ENCODE measurements at places on chromosomes 1 and 21. TPM values are rescaled to one million over a fixed set of nuclear protein-coding genes. Genes with fewer than 3 reads are reported as not detected.

DNA sequence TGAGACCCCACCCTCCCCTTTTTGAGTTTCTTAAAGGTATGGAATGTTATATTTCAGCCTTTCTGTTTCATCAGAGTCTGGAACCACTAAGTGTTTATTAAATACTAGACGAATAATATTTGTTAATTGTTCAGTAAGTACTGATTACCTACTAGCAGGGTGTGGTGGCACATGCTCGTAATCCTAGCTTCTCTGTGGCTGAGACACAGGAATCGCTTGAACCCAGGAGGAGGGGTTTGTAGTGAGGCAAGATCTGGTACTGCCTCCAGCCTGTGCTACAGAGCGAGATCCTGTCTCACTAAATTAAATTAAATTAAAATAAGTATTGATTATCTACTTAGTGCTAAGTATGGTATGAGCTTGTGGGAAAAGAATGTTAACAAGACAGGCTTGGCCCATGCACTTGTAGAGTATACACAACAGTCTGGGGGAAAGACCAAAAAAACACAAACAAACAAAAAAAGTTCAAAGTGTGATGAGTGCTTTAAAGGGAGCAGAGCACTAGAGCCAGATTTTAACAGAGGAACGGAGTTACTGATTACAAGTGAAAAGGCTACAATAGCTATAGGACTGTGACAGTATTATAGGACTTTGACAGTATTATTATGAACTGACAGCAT, 2.4 kb downstream of the CEPT1 start:
- peak overlapping the region; percentile 20 for H3K4me3 ChIP-seq
- H3K27ac ChIP-seq: no peak overlapping the region
- peak; percentile 39 for DNase-seq
- H3K27me3 ChIP-seq: no peaks in the 10 kb centered on the region
- no peaks in the 10 kb centered on the region for H3K36me3 ChIP-seq

DNA sequence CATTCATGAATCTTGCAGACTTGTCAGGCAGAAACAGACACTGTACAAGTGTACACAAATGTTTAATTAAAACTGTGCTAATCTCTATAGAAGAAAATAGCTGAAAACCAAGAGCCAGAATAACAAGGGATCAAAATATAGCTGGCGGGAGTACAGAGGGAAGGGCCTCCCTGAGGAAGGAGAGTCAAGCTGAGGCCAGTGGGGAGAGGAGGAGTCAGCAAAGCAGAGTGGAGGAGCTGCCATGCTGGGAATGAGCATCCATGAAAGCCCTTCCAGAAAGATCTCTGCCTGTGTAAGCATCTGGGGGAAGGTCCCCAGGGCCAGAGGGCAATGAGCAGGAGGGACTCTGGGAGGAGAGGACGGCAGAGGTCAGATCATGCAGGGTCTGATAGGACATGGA, 15.1 kb downstream of the SLAMF8 start:
- H3K36me3 ChIP-seq: peaks cover under 1% of the 10 kb centered on the region
- no peak overlapping the region for H3K4me3 ChIP-seq
- H3K27me3 ChIP-seq: no peaks in the 10 kb centered on the region
- H3K4me1 ChIP-seq: no peaks in the 10 kb centered on the region

- no peaks in the 10 kb centered on the region for H3K4me1 ChIP-seq
- H3K36me3 ChIP-seq: peaks cover 98% of the 10 kb centered on the region
- DNase-seq: no peak
- H3K27ac ChIP-seq: no peak overlapping the region
- no peaks in the 10 kb centered on the region for H3K27me3 ChIP-seq
These were observed 175.5 kb downstream of the PGBD5 start for GRCh38 chr1:230250666-230251065.

- H3K4me3 ChIP-seq: no peak overlapping the region
- H3K27me3 ChIP-seq: no peaks in the 10 kb centered on the region
- H3K36me3 ChIP-seq: peaks cover 16% of the 10 kb centered on the region
These were observed 45.9 kb downstream of the CLEC20A start for GRCh38 chr1:178450871-178451270.

DNA sequence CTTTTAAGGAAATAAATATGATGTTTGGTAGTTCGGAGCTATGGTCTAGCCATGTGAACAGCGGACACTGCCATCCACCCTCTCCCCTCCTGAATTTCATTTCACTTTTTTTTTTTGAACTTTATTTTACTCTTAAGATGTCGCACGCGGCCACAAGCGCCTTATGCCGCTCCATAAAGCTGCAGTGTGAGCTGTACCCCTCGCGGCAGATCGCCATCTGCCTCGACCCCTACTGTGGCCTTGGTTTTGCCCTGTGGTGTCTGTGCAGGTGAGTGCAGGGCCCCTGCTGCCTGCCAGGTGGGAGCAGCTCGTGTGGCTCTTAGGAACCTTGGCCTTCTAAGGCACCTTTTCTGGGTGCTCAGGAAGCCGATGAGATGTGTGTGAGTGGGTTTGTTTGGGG, 48.1 kb downstream of the S100B start:
- no peaks in the 10 kb centered on the region for H3K4me1 ChIP-seq
- H3K27me3 ChIP-seq: no peaks in the 10 kb centered on the region
- no peak overlapping the region for H3K4me3 ChIP-seq
- H3K36me3 ChIP-seq: peaks cover 98% of the 10 kb centered on the region

The ZNF593OS gene
- total RNA-seq: not detected

The ATP5PF gene
- 155 TPM for total RNA-seq

The MTMR11 gene
- total RNA-seq: 23.3 TPM

The GPATCH4 gene
- total RNA-seq: 9.0 TPM

The RNU1-4 gene
- 9,966 TPM for total RNA-seq

The LAMC2 gene
- total RNA-seq: 12.7 TPM

Data from stomach (tissue), 19 donors.